Stimulated activated CD4-positive, alpha-beta T cell treated with anti-CD3 and anti-CD28 coated beads, Interleukin-2, amount 100 ng/mL, for 24 hours (primary cell): ENCODE measurements at places on chromosomes 5 and 9.
A peak's percentile ranks its signal among the peaks of the same experiment; 100 is the strongest.

DNA sequence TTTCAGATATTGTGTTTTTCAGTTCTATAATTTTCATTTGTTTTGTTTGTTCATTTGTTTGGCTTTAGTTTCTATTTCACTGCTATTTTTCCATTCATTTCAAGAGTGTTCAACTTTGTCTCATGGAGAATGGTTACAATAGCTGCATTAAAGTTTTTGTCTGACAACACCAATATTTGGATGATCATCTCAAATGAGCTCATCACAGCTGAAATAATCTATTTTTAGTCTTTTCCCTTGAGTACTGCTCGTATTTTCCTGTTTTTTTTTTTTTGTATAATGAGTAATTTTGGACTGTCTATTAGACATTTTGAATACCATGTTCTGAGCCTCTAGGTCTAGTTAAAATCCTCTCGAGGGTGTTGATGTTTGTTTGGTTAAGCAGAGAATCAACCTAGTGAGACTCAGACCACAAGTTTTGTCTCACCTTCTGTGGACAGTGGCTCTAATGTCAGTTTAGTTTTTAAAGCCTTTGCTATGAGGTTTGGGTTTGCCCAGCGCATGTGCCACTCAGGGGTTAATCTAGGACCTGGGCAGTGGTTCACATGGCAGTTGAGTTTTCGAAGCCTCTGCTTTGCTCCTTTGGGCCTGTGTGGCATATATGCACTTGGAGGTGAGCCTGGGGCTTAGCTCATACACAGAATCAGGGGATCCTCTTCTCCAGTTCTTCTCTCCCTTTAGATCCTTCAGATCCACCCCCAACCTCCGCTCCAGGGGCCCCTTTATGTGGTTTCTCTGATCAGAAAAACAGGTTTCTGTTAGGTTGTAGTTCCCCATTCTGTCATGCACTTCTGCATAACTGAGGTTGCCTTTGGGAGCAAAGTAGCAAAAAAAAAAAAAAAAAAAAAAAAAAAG lies 79.8 kb downstream of the ARSB start:
- DNase-seq = no peak

GRCh38 chr9:122190597-122191381 lies 31.1 kb downstream of the MORN5 start:
- DNase-seq = no peak

- DNase-seq = no peak
Observed at GRCh38 chr5:142816531-142817430, 46.6 kb downstream of the ARHGAP26 start.

- no peak for DNase-seq
Observed at GRCh38 chr9:107467416-107467815, 22.2 kb downstream of the KLF4 start.

DNA sequence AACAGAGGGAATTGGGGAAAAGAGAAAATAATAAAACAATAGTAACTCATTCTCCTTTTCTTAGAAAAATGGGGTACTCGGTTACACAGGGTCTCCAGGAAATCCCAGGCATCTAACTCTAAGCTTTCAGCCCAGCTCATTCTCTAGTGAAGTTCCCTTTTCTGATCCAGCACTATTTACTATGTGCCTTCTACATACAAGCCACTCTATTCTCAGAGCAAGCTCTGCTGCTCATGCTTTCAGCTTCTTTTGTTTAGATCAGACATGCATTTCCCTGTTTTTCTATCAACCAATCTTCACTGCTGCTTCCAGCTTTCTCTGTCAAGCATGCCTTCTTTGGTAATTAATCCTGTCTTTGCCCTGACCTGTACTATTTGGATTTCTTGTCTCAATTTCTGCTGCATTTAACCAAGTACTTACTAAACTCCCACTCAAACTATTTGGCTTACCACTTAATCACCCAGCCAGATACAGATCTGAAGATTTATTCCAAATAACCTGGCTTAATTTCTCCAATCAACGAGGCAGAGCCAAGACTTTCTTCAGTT lies 25.3 kb downstream of the OSMR start:
- no peak for DNase-seq

GRCh38 chr5:166004006-166004405 lies 2287.4 kb upstream of the WWC1 start:
- no peak for DNase-seq

DNA sequence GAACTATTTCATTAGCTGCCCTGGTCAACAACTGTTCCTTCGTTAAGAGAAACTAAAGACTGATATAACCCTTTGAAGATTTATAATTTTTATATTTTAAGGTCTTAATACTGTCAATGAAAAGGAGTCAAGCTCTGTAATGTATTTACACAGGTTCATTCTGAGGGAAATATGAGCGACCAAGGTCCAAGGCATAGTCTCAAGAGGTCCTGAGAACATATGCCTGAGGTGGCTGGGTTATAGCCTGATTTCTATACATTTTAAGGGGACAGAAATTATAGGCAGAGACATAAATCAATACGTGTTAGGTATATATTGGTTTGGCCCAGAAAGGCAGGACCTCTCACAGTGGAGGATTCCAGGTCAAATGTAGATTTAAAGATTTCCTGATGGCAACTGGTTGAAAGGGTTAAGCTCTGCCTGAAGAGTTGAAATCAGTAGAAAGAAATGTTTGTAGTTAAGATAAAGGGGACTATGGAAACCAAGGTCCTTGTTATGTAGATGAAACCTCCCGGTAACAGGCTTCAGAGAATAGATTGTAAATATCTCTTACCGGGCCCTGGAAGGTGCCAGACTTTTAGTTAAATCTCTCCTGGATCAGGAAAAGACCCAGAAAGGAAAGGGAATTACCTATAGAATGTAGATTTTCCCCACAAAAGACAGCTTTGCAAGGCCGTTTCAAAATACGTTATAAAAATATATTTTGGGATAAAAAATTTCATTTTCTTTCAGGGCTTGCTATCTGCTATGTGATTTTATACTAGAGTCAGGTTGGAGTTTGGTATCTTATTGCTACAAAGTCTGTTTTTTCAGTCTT lies 107.3 kb upstream of the PRLR start:
- no peak for DNase-seq

- no peak for DNase-seq
Observed at GRCh38 chr5:150562832-150563231, 54.9 kb downstream of the NDST1 start.

DNA sequence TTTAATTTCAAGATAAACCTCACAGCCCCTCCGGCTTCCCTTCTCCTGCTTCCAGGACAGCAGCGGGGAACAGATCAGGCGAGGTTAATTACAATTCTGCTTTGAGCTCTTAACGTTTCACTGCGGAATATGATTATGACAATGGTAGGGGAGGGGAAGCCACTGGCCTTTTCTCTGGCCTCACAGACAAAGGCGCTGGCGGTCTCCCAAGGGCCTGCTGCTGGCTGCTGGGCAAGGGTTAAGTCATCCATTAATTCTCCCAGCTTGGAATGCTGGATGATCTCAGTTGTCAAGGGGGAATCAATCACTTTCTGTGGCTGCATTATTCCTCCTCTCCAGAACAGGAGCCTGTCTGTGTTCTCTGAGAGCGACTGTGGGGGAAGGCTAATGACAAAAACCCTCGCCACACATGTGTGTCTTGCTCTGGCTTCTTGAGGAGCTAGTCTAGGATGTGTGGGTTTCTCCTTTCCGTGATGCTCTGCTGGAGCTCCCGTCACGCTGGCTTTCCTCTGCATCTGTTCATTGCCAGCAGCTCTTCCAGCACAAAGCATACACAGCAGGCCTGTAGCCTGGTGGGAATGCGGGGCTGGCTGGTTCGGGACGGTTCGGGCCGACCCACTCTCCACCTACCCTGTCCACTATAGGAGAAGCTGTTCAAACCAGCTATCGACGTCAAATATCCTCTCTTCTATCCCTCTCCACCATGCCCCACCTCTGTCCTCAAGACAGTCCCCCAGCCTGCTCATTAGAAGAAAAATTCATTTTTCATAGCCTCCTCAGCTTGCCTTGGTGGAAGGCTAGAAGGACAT lies 82.8 kb downstream of the DCP2 start:
- DNase-seq = no peak

GRCh38 chr9:90458485-90458884 lies 184.1 kb downstream of the DIRAS2 start:
- no peak for DNase-seq

GRCh38 chr9:36884721-36885120 lies 149.3 kb downstream of the PAX5 start:
- no peak for DNase-seq

DNA sequence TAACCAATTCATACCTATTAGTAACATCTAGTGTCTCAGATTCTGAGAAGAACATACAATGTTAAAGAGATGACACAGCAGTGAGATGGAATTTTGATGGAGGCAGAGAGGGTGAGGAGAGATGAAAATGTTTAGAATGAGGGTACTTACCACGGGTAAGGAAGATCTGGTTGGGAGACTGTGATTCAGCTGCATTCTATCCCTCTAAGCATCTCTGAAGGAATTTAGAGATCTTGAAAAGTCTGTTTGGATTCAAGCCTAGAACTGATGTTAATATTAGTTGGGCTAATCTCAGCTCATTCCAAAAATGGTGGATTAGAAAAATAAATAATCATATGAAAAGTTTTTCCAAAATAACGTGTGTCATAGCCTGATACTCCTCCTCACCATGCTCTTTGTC lies 191.5 kb upstream of the CLINT1 start:
- no peak for DNase-seq

- DNase-seq = no peak
Observed at GRCh38 chr5:138875946-138876345, 811 bp upstream of the LRRTM2 start.

GRCh38 chr5:10064546-10065195 lies 185.0 kb downstream of the ATPSCKMT start:
- no peak for DNase-seq

- DNase-seq = no peak
Observed at GRCh38 chr9:127007638-127008037, 93.1 kb downstream of the RALGPS1 start.

- DNase-seq = peak; percentile 34
Observed at GRCh38 chr5:138177941-138178515, 402 bp downstream of the BRD8 start.

GRCh38 chr5:169701910-169702451 lies 64.9 kb downstream of the DOCK2 start:
- no peak for DNase-seq

DNA sequence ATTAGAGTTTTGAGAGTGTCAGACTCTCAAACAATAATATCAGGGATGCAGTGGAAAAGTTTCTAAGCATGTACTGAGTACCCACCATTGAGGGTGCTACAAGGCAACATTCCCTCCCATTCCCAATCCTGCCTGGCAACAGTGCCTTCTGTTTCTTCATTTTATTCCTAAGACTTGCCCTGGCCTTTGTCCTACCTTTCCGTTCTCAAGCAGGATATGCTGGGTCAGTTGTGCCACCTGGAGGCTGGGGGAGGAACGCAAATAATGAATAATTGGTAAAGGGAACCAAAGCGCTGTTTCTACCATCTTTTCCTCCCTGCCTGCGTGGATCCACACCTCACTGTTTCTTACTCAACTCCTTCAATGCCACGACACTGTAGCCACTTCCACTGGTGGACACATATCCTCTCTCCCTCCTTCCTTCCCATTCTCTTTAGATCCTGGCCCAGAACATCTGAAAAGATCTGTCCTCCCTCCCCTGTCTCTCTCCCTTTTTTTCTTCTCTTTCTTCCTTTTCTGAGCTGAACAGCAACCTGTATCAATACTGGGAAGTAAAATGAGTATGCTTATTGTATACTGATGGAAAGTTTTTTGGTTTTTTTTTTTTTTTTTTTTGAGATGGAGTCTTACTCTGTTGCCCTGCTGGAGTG lies 149.5 kb downstream of the C9orf152 start:
- peak; percentile 58 for DNase-seq

GRCh38 chr5:114727358-114727757 lies 365.5 kb downstream of the KCNN2 start:
- no peak for DNase-seq

DNA sequence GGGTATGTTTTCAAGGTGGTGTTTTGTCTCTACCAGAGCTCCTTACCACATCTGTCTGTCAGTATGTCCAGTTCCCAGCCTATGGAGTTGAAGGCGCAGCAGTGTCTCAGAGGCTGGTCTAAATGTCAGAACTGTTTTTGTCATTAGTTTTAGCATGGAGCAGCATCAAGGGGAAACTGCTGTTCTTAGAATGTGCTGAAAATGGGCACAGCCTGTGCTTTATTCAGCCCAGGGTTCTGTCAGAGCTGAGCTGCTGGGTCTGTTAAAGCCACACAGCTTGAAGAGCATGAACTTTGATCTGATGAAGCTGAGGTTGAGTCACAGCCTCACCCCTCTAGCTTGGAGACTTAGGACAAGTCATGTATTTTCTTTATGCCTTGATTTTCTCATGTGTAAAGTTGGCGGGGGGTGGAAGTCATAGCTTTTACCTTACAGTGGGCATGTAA lies 71.9 kb downstream of the RALGPS1 start:
- DNase-seq = no peak

DNA sequence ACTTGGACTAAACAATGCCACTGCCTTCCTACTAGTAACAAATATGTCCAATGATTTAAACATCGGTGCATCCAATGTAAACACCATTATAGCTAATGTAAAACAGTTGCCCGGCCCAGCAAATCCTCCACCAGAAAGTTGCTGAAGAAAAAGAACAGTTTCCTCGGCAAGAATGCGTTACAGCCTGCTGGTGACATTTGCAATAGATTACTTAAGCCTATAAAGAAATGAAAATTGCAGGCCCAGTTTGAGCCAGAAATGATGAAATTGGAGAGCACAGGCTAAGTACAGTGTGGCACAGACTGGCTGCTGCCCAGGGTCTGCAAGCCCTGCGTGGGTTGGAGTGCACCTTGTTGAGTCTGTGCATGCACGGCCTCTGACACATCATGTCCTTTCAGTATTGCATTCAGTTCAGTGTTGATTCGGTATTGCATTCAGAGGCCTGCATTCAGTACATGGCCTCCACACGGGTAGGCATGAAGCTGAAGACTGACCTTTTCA lies 406.0 kb upstream of the KLF4 start:
- no peak for DNase-seq
